ENCODE measurements at places on chromosomes 2 and 18. TPM values are rescaled to one million over a fixed set of nuclear protein-coding genes. Genes with fewer than 3 reads are reported as not detected.

FIGN gene
- total RNA-seq: 2.5 TPM

GLI2 gene
- total RNA-seq: 3.8 TPM

NR4A2 gene
- total RNA-seq: 0.72 TPM

MC5R gene
- 0.36 TPM for total RNA-seq

TOGARAM2 gene
- 0.72 TPM for total RNA-seq

CTDSP1 gene
- 53.3 TPM for total RNA-seq

ALLC gene
- not detected for total RNA-seq

Data from osteoblast (primary cell).